ENCODE measurements at places on chromosomes 5 and 9.
A peak's percentile ranks its signal among the peaks of the same experiment; 100 is the strongest.

- DNase-seq, result no peak
Measured at GRCh38 chr9:90569511-90569910, 73.1 kb downstream of the DIRAS2 start.

GRCh38 chr5:77024490-77024889, 5.7 kb upstream of the AGGF1 start:
- DNase-seq, result no peak

DNA sequence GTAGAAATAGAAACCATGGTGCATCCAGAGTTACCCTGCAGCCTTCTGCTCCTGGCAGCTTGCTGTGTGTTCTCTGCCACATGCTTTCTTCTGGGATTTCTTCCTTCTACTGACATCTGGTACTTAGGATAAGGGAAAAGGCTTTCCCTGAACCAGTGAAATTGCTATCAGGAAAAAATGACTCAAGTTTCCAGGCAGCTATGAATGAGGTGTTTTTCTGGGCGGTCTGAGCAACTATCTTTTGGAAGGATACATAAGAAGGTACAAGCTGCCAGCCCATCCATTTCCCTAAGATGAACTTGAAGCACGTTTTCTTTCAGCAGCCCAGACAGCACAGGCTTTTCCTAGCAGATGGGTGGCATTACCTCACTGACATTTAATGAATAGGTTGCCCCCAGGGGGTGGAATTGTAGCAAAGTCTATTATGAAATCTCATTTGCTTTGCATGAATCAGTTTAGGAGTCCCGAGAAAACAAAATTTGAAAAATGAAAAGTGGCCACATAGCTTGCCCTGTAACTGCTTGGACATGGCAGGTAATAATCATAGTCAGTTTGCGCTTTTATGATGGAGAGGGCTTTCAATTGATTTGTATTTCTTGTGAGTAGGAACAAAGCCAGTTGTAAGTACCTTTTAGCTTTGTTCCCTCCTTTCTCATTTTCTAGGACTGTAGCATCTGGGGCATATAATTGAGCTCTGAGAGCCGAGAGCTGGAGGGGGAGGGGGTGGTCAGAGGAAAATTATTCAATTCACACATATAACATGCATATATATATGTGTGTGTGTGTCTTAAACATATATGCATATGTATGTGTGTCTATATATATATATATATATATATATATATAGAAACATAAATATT, 108.5 kb downstream of the C9orf152 start:
- DNase-seq, result no peak

DNA sequence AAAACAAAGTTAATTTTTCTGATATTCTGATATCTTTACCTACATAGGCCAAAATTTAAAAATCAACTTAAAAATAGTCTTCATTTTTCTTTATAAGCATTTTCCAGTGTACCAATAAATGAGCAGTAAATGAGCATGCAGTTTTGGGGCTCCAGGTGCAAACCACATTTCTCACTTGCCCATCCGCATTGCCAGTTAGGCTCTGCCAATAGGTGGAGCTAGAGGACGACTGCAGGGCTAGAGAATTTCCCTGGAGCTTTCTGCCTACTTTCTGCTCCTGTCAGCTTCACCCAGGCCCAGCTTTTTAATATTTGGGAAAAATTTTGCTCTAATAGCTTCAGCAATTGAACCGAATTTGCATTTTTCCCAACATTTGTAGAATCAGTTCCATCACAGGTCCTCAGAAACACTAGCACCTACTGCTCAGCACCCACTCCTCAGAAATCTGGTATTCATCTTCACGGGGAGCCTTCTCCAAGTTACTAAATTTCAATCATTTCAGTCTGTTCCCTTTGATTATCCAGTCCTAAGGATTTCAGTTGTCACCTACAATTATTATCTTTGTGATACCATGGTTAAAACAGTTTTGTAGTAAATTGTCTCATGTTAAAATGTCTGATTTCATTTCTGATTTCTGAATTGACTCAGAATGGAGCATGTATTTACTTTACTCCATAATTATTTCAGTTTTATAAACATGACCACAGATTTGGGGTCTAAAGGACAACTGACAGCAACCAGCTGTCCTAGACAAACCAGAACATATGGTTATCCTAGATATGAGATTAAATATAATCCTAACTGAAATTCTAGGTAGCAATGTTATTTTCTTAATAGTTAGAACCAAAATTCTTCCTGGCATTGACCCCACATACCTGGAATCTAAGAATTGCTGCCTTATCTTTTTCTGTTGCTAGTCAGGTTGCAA, 104.6 kb upstream of the FAM174A start:
- DNase-seq, result peak; percentile 57

GRCh38 chr5:133841831-133842750, 126.3 kb downstream of the C5orf15 start:
- DNase-seq, result no peak

GRCh38 chr9:6428940-6429889, 16.2 kb downstream of the UHRF2 start:
- peak; percentile 39 for DNase-seq

DNA sequence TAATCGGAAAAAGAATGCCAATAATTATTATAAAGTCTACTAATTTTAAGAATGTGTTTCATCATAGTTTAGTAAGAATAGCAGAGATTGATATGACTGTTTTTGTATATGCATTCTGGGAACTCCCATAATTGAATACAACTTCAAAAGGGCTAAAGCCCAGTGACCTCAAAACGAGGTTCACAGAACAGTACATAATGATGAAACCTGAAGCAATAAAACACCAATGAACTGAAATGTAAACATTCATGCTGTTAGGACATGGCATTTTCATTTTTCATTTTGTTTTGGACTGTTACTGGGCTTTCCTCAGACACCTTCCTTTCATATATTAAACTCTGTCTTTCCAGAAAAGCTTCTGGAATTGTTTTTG, 684 bp upstream of the JMY start:
- no peak for DNase-seq

- DNase-seq, result no peak
Measured at GRCh38 chr9:6239694-6240093, 24.1 kb downstream of the IL33 start.

DNA sequence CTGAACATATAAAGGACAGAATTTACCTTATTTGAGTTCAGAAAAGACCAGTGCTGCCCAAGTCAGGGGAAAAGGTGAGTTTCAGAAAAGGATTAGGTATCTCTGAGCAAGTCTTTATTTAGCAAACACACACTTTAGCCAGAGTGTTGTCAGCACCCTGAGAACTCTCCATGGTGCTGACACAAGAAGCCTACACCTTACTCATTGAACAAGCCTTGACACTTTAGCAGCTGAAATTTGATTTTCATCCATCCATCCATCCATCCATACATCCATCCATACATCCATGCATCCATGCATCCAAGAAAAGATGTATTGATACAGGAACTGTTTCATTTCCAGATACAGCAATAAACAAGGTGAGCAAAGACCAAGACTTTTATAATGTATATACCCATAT, 311.2 kb downstream of the TRIM32 start:
- DNase-seq, result no peak

DNA sequence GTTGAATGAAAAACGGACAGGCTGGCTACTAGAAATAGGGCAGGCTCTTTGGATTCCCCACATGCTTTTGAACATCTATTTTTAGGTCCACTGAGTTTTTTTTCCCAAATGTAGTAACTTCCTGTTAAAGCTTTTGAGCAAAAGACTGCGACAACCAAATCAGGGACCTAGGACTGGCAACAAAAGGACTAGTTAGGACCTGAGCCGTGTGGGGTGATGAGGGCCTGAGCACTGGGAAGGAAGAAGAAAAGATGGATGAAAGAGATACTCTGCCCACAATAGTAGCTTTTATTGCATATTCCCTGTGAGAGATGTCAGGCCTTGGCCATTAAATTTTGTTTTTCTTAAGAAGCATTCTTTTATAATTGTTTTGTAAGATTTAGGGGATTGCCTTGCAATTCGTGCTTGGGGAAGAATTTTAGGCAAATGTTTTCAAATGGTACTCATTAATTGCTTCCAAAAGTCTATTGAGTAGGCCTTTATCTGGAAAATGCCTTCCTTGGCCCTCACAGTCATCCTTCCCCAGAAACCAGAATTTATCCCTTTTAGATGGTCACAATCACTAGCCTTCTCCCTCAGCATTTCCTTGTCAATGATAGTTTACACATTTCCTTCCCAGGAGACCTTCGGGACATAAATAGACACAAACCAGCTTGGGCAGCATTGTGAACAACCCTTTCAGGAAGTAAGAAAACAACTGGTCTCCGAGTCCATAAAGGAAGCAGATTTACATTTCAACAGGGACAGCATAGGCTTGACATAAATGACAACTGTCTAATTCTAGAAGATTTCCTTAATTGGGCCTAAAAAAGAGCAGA, 166.5 kb downstream of the RMI1 start:
- no peak for DNase-seq

DNA sequence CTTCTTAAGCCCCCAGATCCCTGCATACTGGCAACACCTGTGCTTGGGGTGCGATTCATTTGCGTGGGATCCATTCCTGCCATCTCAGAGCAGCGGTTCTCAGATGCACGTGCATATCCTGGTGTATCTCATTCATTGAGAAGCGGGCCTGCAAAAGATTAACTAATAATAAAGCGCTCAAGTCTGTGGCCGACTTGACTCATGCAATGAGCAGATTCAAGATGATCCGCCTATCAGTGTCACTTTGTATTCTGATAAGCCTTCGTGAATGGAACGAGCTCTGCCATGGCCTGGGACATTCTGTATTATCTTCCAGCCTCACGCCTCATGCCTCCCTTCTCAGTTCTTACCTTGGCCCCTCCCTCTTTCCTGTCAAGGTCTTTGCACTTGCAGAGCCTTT, 22.3 kb downstream of the C1QTNF2 start:
- no peak for DNase-seq

GRCh38 chr5:72956324-72957140, 691 bp downstream of the FCHO2 start:
- peak; percentile 43 for DNase-seq

DNA sequence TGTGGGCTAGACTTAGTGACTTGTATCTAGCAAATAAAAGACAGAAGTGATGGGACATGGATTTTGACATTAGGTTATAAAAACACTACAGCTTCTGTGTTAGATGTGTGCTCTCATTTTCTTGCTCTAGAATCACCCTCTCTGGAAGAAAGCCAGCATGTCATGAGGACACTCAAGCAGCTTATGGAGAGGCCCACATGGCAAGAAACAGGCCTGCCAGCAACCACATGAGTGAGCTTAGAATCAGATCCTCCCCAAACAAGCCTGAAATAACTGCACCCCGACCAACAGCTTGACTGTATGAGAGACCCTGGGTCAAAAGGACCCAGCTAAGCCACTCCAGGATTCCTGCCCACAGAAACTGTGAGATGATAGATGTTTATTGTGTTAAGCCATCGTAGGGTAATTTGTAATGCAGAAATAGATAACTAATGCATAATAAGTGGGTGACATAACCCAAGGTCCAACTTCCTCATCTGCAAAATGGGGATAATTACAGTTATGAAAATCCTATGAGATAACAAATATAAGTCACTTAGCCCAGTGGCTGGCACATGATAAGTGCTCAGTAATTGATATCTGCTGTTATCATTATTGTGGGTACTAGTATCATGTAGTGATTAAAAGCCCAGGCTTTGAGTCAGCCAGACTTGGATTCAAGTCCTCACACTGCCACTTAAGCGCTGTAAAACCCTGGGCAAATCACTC, 86.5 kb downstream of the KLHL3 start:
- no peak for DNase-seq

DNA sequence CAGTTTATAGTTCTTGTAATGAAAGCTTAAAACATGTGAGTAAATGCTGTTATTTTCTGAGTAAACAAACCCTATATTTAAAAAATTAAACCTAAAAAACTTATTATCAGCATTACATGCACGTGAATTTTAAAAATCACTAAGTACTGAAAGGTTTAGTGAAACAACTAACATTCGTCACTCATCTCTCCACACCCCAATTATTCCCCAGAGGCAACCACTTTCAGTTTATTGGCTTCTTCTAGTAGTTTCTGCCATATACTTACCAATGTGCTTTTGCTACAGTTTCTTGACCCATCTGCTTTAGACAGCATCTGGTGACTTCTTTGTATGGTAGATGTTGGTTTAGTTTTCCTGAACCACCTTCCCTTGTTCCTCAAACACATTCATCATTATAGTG, 58.1 kb downstream of the ANGPTL2 start:
- no peak for DNase-seq

- no peak for DNase-seq
Measured at GRCh38 chr9:12584656-12585522, 108.3 kb upstream of the TYRP1 start.

DNA sequence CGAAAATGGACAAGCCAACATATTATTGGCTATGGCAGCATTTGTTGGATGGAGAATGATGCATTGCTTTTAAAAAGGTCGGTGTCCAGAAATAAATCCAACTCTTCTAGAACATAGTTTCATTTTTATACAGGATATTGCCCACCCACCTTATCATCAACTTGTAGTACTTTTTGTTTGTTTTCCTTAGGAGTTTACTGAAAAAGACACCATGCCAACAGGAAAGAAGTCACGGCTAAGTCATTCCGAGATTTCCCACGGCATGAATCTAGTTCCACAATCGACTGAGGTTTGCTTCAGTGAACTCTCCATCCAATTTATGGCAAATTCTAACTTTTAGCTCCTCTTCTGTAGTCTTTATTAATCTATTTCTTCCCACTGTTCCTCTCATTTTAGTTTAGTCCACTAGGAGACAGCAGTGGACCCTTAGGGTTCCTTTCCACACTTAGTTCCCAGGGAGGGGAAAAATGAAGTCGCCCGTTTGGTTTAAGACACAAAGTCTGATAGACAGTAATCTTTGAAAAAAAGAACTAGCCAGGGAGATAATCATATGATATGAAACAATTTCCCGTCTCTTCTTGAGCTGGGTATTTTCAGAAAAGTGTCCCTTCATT, 237.5 kb downstream of the AP3B1 start:
- no peak for DNase-seq

DNA sequence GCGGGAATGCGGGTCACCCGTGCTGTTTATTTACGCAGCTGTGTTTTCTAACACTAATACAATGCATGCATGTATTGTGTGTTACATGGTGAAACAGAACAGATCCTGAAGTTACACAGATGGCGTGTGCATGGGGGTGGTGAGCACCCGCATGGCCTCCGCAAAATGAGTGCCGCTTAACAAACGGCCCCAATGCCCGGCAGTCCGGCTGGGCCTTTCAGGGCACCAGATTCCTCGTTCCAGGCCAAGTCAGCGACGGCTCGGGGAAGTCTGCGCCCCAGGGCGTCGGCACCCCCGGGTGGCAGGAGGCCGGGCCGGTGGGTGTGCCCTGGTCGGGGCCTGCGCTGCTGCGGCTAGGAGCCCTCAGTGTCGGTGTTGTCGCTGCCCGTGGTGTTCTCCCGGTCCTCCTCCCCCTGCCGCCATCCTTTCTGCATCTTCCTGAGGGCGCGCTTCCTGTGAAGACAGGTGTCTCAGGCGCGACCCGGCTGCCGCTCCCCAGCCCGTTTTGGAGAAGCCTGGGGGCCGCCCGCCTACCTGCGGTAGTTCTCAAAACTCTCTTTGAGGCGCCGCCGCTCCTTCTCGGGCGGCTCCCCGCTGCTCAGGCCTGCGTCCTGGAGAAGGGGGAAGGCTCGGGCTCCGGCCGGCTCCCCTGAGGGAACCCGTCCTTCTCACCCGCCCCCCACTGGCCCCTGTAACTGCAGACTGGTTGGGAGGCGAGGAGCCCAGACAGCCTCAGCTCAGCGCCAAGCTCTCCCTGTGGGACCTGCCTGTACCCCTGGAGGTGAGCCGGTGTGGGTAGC, 605 bp upstream of the DNLZ start:
- no peak for DNase-seq

Data from activated naive CD4-positive, alpha-beta T cell treated with anti-CD3 and anti-CD28 coated beads, Interleukin-2, amount 10 ng/mL, durations not matched to agents 7 days and 5 days (primary cell).